Amygdala (tissue), 56 donors: ENCODE measurements at places on chromosomes 16 and 17.
A peak's percentile ranks its signal among the peaks of the same experiment; 100 is the strongest.

DNA sequence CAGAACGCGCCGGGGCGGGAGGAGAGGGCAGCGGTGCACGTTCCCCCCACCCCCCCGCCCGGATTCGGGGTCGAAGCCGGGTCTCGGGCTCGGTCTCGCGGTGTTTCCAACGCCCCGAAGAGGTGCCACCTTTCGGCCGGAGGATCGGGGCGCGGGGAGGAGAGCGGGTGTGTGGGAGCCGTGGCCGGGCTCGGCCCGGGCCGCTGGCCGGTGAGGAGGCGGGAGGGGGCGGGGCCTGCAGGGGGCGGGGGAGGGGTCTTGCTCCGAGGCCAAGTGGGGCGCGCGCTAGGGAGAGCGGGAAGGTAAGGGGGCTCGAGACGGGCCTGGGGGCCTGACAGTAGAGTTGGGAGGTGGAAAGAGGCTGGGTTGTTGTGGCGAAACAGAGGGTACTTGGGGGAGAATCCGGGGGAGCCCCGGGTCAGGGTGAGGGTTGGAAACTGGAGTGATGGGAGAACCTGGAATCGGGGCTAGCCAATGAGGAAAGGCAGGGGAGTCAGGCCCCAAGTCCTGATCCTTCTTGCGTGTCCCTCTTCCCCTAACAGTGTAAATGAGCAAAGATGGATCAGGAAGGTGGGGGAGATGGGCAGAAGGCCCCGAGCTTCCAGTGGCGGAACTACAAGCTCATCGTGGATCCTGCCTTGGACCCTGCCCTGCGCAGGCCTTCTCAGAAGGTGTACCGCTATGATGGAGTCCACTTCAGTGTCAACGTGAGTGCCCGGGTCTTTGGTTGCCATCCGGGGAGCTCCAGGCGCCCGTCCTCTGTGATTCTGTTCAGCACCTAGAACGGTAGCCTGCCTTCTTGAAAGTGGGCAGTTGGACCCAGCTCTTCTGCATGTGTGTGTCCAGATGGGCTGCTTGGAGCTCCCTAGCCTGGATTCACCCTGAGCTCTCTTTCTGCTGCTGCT, 873 bp downstream of the SETD1A start:
- no peak for DNase-seq

- DNase-seq, result no peak
These were observed 54.8 kb upstream of the DHX40 start for GRCh38 chr17:59510611-59511010.

GRCh38 chr16:68406458-68407152, 41.7 kb downstream of the SMPD3 start:
- no peak for DNase-seq

DNA sequence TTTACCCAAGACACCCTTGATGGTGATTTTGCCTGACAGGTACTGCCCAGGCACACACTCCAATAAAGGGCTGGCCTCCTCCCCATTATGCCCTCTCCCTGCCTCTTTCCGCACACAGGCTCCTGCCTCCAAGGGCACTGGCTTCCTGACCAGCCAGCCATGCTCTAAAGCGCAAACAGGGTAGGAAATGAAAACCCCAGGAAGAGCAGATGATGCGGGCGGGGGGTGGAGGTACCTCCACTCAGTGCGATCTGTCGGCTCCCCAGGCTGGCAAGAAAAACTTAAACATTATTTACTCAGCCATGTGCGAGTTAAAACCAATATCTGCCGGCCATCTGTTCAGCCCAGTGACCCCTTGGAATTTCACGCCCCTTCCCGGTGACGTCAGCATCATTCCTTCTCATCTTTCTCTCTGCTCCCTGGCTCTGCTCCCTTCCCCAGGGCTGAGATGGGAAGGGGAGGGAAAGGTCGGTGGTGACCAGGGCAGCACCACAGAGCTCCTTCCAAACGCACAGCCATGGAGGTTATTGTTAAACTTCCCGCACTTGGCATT, 262.5 kb downstream of the CBLN1 start:
- DNase-seq, result no peak

GRCh38 chr17:36877771-36878170, 59.5 kb upstream of the LHX1 start:
- no peak for DNase-seq

DNA sequence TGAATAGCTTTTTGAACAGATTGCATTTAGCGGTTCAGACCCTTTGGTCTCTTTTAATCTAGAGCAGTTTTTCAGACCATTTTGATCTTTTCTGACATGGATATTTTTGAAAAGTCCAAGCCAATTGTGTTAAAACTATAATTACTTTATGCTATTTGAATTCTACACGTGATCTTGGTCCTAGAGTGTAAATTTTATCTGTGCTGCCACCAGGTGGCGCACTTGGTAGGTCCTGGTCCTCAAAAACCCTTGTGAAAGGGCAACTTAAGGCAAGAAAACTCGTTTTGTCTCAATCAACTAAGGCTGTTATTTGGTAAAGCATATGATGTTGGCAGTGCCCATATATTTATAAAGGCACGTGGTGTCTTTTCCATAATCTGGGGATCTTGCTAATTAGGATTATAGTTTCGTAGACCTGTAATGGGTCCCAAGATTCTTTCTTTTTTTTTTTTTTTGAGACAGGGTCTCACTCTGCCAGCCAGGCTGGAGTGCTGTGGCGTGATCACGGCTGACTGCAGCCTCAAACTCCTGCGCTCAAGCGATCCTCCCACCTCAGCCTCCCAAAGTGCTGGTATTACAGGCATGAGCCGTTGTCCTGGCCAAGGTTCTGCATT, 43.9 kb upstream of the TEX2 start:
- DNase-seq, result no peak

DNA sequence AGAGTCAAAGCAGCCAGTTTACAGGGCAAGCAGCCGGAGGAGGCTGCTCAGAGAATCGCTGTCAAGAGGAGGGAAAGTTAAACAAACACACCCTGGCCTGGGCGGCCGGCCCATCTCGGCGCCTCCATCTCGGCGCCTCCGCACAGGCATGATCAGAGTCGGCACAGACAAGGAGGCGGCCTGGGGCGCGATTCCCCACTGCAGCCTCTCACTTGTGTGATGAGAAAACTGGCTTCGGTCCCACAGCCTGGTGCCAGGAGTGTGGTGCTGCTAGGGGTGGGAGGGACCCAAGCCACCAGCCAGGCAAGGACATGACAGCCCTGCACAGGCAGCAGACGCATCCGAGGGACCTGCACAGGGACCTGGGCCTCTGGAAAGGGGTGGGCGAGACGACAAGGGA, 17.7 kb downstream of the SLC38A10 start:
- DNase-seq, result peak; percentile 14

- no peak for DNase-seq
These were observed 155.2 kb upstream of the EEF2KMT start for GRCh38 chr16:5252791-5253190.

DNA sequence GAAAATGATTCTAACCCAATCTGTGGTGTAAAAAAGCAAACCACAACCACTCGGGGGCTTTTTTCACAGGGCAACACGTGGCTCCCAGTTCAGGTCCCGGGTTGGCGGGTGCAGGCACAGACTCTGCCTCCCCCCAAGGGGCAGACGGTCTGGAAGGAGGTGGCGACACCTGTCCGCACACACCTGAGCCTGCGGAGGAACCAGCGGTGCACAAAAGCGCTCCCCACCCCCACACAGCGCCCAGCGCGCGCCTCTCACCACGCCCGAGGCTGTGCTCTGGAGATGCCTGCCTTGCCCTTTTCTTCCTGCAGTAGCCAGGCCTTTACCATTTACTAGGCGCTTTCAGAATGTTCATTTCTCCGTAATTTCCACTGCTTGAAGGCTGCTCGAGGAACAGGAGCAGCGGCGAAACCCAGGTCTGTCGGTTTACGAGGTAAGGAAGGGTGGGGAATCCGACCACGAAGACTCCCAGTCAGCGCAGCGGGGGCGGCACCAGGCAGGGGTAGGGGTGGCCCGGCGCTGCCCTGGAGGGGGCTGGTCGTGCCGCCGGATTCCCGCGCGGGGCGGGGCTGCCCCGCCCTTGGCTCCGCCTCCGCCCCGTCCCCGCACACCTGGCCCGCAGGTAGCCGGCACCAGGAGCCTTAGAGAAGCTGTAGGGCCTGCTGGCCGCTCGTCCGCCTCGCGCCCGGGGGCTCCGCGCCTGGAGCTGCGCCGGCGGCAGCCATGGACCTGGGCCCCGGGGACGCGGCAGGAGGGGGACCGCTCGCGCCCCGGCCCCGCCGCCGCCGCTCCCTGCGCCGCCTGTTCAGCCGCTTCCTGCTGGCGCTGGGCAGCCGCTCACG, at the start of gene USP43:
Gene USP43, plus strand, starts transcription at position 608 of the 842 bp plus-strand sequence. Its CDS starts 116 bp downstream, at position 724.
- no peak for DNase-seq

DNA sequence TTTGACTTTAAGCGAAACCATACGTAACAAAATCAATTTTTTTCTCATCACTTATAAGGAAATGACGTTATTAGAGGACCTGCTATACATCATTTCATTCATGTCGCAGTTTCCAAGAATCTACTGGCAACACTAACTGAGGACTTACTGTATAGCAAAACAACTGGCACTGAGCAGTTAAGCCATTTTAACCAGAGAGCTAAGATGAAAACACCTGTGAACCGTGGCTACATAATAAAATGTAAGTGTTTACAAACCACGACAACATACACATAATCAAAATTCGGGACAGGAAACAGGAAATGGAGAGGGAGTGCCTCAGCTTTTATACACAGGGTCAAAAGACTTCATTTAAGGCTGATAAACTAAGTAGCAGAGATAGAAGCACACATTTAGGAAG, 29.5 kb downstream of the METTL16 start:
- DNase-seq, result no peak

DNA sequence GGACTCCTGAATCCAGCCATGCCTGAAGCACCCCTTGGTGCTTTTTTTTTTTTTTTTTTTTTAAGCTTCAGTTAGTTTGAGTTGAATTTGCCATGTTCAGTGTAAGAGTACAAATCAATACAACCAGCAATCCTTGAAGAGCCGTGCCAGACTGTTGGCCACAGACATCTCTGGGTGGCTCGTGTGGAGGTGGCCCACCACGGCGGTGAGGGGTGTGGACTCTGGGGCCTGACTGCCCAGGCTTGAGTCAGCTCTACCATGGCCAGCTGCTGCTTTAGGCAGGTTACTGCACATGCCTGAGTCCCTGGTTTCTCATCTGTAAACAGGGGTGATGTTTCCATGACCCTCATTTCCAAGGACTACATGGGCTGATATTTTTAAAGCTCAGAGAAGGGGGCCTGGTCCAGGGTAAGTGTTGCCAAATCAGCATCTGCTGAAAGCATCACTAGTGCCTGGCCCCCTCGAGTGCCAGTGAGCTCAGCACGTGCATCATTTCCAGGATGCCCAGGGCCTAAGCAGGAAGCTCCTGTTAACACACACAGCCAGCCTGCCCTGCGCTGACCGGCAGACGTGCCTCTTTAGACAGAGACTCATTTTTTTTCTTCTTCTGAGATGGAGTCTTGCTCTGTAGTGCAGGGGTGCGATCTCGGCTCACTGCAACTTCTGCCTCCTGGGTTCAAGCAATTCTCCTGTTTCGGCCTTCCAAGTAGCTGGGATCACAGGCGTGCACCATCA, 90.1 kb downstream of the DNAH17 start:
- no peak for DNase-seq

DNA sequence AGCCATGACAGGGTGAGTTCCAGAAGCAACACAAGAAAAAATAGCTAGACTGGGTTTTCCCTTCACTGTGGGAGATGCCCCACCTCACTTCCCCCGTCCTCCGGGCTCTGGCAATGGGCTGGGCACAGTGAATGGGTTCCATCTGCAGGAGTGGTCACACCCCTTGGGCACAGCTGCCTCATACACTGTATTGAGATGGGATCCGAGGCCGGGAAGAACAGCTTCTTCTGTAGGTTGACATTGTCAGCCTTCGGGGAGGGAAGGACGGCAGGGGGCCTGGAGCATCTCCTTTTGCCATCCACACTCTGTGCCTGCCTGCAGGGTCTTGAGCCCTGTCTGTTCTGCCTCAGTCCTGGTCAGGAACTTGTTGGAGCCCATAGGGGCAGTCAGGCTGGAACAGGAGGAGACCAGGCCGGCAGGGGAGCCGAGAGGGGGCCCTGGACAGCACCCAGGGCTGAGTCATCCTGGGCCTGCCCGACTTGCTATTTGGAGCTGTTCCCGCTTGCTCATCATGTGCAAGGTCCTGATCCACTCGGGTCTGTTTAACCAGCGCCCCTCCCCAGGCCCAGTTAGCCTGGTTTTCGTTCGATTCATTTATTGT, 286.7 kb downstream of the SEC14L1 start:
- DNase-seq, result peak; percentile 25

DNA sequence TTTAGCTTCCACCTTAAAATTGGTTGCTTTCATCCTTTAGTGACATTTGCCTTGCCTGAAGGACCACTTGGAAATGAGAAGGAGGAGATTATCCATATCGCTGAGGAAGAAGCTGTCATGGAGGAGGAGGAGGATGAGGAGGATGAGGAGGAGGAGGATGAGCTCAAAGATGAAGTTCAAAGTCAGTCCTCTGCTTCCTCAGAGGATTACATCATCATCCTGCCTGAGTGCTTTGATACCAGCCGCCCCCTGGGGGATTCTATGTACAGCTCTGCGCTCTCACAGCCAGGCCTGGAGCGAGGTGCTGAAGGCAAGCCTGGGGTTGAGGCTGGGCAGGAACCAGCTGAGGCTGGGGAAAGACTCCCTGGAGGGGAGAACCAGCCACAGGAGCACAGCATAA, 11.5 kb upstream of the TMEM106A start:
- DNase-seq, result no peak

DNA sequence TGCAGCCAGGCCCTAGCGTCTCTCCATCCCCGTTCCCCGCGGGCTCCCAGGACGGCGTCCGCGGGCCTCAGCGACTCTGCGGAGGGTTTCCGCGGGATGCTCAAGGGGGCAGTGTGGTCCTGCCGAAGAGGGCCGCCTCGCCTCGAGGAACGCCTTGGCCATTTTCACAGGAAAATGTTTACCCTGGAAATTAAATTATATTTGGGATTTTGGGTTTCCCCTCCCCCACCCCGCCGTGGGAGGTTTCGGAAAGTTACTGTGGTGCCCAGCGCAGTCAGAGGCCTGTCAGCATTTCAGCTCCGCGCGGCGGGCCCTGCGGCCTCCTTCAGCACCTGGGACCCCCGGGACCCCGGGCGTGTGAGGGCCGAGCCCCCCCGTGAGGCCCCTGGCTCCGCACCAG, 94.5 kb downstream of the PCTP start:
- peak; percentile 5 for DNase-seq

- DNase-seq, result peak; percentile 4
These were observed 22.1 kb downstream of the FCSK start for GRCh38 chr16:70476272-70477020.

DNA sequence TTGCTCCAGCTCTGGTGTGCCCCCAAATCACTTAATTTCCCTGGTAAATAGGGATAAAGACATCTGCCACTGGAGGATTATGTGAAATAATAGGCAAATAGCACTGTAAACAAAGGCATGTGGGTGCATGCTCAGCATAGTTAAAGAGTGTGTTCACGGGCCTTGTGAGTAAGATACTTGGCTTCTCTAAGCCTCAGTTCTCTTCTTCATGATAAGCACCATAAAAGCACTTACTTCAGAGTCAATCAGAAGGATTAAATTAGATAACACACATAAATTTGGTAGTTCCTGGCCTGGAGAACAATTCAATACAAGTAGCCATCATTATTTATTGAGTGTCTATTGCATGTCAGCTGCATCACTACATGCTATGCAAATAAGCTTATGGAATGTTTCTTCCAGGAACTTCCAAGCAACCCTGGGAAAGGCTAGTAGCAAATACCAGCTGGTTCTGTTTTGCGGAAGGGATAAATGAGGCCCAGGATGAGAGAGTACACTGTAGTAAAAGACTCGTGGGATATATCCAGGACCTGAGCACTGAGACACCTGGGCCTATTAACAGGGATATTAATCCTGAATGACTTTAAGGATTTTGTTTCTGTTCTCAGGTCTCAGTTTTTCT, 14.5 kb downstream of the CCL11 start:
- no peak for DNase-seq
